ENCODE measurements at places on chromosomes 16 and 17.

- no peak for DNase-seq
Observed at GRCh38 chr17:28718333-28719020, 809 bp upstream of the RAB34 start.

DNA sequence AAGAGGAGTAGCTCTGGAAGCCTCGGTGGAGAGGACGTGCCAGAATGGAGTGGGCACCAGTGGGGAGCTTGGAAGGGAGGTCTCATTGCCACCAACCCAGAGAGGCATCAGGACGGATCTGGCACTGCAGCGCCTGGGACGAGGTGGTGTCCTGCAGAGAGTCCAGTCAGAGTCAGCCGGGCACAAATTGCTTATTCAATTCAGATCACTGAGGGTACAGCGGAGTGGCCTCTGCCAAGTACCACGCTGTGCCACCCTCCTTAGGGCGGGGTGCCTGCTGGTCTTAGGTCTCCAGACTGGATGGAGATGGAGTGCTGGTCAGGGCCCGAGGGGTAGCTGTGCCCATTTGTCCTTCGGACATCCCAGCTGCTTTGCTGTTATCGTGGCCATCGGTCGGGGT, 18.9 kb upstream of the SPPL2C start:
- no peak for DNase-seq

GRCh38 chr17:57121308-57122042, 36.4 kb downstream of the AKAP1 start:
- DNase-seq: no peak

- peak; percentile 30 for DNase-seq
Observed at GRCh38 chr16:46947900-46948547, 25.4 kb downstream of the DNAJA2 start.

GRCh38 chr16:58938811-58939210, 204.7 kb upstream of the GOT2 start:
- DNase-seq: no peak

- no peak for DNase-seq
Observed at GRCh38 chr16:9351440-9351839, 260.0 kb downstream of the HAPSTR1 start.

- DNase-seq: peak; percentile 4
Observed at GRCh38 chr17:57645950-57646665, 99.0 kb downstream of the CCDC182 start.

GRCh38 chr17:41730479-41730878, 4.0 kb downstream of the HAP1 start:
- no peak for DNase-seq

GRCh38 chr16:16025214-16025968, 76.0 kb downstream of the ABCC1 start:
- peak; percentile 65 for DNase-seq

DNA sequence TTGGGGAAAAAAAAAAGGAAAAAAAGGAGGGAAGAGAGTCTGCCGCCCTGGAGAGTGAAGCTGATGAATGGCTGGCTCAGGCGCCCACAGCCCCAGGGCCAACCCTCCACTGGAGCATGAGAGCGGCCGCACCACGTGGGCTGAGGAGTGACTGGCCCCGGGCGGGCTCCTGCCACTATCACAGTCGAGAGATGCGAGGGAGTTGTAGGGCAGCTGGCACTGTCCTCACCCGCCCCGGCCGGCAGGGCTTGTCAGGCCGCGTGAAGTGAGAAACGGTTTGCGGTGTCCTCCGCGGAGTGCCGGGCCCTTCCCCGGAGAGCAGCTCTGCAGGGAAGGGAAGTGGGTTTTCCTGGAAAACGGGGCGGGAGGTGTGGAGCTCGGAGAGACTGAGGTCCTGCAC, 45.9 kb downstream of the JPH3 start:
- DNase-seq: no peak

GRCh38 chr17:64491034-64491860, 5.6 kb downstream of the POLG2 start:
- peak; percentile 62 for DNase-seq

- DNase-seq: no peak
Observed at GRCh38 chr17:52110923-52111581, 47.5 kb downstream of the CA10 start.

DNA sequence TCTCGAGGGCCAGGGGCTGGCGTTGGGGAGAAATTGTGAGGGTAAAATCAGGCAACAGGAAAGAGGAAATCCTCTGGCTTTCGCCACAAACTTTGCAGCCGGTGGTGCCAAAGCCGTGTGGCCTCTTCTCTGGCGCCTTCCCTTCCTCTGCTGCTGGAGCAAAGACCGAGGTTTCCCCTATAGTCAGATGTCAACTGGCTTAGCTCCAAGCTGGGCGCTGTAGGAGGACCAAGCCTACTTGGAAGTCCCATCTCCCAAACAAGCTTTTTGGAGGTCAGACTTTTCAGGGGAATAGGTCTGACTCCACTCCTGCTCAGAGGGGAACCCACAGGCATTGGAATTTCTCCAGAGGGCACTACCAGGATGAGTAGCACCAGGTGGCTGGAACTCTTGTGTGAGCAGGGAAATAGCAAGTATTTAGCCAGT, 5.0 kb downstream of the IGFBP4 start:
- DNase-seq: no peak

DNA sequence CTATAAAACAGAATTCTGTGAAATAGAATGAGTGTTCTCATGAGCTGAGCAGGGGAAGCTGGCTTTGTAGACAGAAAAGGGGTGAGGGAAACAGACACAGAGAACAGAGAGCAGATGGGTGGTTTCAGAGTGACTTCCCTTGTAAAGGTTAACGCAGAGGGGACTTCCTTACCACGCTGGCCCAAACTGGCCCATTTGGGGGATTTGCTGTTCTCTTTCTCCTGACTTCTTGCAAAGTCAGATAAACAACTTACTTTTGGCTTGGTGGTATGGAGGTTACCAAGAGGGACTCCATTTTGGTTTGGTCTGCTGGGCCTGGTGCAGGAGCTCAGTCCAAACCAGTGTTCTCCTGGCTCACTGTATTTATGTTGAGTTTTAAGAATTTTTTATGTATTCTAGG, 48.4 kb downstream of the SEC14L1 start:
- DNase-seq: peak; percentile 26

GRCh38 chr17:80901319-80901718, 90.3 kb upstream of the CHMP6 start:
- DNase-seq: no peak

DNA sequence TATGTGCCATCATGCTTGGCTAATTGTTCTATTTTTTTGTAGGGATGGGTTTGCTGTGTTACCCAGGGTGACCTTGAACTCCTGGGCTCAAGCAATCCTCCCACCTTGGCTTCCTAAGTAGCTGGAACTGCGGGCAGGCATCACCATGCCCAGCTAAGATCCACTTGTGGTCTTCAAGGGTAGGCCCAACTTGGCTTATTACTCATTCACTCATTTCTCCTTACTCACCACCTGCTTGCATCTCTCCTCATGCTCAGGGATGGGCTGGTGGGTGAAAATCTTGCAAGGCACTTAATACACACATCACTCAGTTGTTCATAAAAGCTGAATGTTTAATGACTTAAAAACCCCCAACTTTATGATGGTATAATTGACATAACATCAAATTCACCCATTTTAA, 207.8 kb downstream of the SHISA9 start:
- DNase-seq: no peak

DNA sequence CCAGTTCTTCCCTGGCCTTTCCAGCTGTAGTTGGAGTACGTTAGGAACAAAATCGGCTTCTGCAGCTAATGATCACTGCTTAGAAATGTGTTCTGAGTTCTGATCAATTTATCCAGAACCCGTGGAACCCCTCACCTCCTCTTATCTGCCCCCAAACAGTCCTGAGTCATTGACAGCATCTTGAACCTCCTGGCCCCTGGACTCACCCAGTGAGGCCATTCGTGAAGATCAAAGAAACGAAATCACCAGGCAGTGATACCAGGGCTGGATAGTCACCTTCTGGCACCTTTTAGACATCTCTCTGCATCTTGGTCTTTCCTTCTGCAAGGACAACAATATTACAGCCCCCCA, 17.0 kb upstream of the EXOC7 start:
- DNase-seq: no peak

GRCh38 chr16:75458029-75458428, 6.5 kb downstream of the TMEM170A start:
- DNase-seq: no peak

All from stimulated activated CD4-positive, alpha-beta T cell treated with anti-CD3 and anti-CD28 coated beads, Interleukin-2, amount 100 ng/mL, for 24 hours (primary cell).